D721Med (cell line): ENCODE measurements at places on chromosomes 2 and 18.

- DNase-seq, result no peak
Observed at GRCh38 chr2:40148334-40148733, 303.6 kb downstream of the SLC8A1 start.

DNA sequence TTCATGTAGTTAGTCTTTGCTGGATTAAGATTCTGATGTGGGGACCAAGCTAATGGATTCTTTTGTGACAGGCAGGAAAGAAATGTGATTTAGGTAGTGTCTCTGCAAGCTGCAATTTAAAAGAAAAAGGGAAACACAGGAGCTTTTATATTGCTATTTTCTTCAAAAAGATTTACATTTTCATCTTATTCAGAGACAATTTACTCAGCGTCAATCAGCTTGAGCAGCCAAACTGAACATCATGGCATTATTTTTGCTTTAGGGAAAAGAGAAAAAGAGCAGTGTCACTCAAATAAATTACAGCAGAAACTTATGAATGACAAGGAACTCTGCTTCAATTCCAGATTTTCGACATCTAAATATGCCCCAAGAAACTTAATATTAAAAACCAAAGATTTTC, 67.4 kb downstream of the PLA2R1 start:
- no peak for DNase-seq

DNA sequence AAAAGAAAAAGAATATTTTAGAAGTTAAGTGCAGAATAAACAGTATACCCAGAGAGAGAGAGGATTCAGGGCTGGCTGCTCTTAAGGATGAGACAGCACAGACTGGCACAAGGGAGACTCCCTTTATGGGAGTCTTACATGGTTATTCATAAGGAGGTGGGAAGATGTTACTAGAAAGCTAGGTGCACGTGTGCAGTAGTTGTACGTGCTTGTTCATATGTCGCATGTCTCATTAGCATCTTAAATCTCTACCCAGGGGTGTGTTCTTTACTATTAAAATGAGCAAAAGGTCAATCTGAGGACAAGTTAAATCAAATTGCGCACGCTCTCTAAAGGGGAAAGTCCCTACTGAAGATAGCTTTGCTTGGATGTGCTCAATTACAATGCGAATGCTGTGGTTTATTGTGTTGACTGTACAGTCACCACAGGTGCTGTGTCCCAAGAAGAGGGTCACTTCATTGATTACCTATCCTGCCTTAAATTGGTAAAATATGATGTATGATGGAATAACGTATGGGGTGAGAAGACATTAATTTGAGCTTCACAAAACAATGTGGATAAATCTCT, 368.0 kb upstream of the SPHKAP start:
- DNase-seq, result no peak

- no peak for DNase-seq
Observed at GRCh38 chr18:44579028-44579702, 101.5 kb upstream of the SETBP1 start.

DNA sequence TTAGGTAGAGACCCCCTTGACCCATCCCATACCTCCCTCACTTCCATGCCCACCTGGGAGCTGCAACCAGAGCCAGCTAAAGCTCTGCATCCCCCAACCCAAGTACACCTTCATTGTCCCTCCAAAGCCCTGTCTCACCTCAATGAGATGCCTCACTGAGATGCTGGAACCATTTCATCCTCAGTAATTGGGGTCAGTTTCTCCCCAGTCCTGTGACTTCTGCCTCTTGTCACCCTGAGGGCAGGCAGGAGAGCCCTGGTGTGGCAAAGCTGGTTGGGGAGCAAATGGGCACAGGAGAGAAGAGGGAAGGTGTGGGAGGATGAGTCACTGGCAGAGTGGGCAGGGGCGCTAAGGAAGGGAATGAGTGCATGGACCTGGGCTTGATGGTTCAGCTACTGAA, 27.9 kb upstream of the NT5DC4 start:
- DNase-seq, result no peak

DNA sequence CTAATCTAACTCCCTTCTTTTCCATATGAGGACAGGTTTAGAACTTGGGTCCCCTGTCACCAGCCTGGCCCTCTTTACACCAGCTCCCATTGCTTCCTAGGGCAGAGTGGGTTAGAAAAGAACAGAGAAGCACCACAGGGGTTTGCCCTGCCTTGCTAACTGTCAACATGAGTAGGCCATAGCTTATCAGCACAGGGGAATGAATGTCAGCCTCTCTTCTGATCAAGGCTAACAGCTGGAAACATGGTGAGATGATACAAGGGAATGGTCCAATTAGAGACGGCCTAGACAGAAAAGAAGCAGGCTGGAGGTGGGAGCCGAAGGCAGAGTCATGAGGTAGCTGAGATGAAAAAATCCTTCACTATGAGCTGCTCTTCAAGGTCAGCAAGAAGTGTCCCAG, 189.4 kb upstream of the ACAA2 start:
- DNase-seq, result no peak

DNA sequence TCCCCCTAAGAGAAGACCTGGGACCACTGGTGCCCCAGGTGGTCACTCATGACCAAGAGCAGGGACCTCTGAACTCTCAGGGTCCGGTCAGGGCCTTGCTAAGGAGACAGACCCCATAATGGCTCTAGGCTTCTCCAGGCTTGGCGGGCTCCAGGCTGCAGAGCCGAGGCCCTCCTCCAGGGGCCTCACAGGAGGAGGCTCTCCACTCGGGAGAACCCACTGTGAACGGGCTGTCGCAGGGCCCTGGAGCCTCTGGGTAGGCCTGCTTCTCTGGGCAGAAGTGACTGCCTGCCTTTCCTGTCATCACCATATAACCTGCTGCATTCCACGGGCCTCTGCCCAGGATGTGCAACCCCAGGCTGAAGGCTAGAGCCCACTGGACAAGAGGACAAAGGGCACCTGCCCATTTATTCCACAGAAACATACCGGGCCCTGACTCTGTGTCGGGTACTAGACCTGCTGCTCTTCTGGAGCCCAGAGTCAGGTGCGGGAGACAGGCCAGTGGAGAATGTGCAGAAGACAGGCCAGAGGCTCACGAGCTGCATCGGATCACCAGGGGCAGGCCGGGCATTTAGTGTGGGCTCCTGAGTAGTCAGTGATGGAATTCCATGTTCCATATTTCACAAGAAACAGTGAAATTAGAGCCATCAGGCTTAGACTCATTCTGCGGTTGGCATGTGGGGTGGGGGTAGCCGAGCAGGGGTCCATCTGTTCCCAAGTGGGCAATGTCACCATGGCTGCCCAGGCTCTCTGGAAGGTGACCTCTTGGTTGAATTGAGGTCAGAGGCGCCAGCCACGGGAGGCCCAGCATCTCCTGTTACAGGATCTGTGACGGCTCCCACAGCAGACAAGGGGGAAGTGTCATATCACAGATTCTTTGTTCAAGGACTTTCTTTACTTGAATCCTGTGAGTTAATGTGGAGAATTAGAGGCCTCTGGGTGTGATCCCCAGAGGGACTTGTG, 220.8 kb downstream of the SH3RF3 start:
- DNase-seq, result no peak

DNA sequence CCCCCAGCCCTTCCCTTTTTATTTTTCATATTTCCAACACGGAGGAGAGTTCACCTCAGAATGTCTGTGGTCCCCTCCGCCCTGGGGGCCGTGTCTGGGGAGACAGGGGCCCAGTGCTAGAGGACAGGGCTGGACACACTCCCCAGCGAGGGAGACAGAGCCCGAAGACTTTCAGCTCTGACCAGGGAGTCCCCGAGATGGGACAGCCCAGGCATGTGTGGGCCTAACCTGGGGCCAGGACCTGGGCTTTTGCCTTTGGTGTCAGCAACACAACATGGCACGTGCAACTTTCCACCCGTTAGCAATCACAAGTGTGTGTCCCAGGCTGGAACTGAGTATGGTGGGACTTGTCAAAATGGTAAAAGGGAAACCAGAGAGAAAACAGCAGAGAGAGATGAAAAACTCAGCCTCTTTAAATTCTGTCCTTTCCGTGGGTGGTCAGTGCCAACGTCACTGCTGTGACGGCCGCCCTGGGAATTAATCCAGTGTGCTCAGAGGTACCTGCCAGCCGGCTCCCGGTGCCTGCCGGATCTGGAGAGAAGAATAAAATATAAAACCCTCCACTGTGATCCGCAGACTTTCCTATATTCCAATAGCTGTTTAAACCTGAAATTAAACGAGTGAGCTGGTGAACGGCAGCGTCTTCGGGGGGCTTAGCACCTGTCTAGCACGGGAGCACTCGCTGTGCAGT, 245.8 kb downstream of the EIPR1 start:
- no peak for DNase-seq

GRCh38 chr18:38751211-38751610, 1185.6 kb upstream of the CELF4 start:
- DNase-seq, result no peak

GRCh38 chr2:197216361-197216979, 94.1 kb downstream of the ANKRD44 start:
- DNase-seq, result no peak

DNA sequence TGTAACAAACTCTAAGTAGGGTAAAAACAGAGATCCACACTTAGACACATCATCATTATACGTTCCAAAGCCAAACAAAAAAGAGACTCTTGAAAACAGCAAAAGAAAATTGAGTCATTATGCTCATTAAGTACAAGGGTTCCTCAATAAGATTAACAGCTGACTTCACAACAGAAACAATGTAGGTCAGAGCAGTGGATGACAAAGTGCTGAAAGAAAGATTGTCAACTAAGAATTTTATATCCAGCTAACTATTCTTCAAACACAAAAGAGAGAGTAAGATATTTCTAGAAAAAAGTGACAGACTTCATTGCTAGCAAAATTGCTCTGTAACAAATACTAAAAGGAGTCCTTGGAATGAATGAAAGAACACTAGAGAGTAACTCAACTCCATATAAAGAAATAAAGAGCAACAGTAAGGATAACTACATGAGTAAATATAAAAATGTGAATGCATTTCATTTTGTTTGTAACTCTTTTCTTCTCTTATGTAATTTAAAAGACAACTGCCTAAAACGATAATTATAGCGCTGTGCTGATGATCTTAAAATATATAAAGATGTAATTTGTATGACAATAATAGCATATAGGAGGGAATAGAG, 23.8 kb upstream of the DNER start:
- no peak for DNase-seq

DNA sequence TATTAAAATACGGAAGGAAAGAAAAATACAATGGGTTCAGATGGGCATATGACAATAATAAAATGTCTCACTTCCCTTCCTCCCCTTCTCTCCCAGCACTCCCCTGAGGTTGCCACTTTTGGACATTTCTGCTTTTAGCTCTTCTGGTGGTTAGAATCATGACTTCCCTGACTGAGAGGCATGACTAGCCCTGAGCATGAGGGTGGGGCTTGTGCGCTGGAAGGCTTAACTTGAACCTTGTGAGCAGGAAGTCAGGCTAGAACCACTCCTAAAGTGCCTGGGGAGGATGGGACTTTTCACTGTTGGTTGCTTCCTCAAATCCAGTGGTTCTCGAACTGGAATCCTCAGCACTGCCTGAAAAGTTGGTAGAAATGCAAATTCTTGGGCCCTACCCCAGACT, 19.7 kb upstream of the ARHGAP25 start:
- no peak for DNase-seq

GRCh38 chr18:65436430-65436829, 314.4 kb upstream of the CDH7 start:
- no peak for DNase-seq
